Mucosa of gallbladder (tissue), 1 donor: ENCODE measurements at places on chromosomes 4 and X. TPM values are rescaled to one million over a fixed set of nuclear protein-coding genes. Genes with fewer than 3 reads are reported as not detected.

The FAM9C gene
- total RNA-seq: not detected

The ADRA2C gene
- total RNA-seq: 6.4 TPM

The PAGE1 gene
- total RNA-seq: not detected

The RNF150 gene
- 20.5 TPM for total RNA-seq

The SYN1 gene
- 0.55 TPM for total RNA-seq

The FABP2 gene
- not detected for total RNA-seq

The NPFFR2 gene
- 0.20 TPM for total RNA-seq

The FAM184B gene
- total RNA-seq: not detected

The TLR6 gene
- 4.3 TPM for total RNA-seq

The HS3ST1 gene
- 41.1 TPM for total RNA-seq

The DCAF16 gene
- total RNA-seq: 37.5 TPM

The BGN gene
- total RNA-seq: 204 TPM

The CENPVL2 gene
- 0.17 TPM for total RNA-seq

The FBXL5 gene
- 93.5 TPM for total RNA-seq

The NOX1 gene
- not detected for total RNA-seq

The KLHL4 gene
- total RNA-seq: 1.9 TPM

The VGLL1 gene
- total RNA-seq: 0.78 TPM

The CT45A2 gene
- not detected for total RNA-seq

The BEX5 gene
- total RNA-seq: 41.1 TPM

The CXCL1 gene
- total RNA-seq: 0.58 TPM

The NKX3-2 gene
- 0.06 TPM for total RNA-seq

The FAM149A gene
- 38.2 TPM for total RNA-seq

The NXF2 gene
- total RNA-seq: not detected

The AVPR2 gene
- 1.1 TPM for total RNA-seq
